Calu3 (cell line): ENCODE measurements at places on chromosomes 1 and 21.

GRCh38 chr1:85344256-85344694, 67.8 kb upstream of the BCL10 start:
- DNase-seq, result peak; percentile 78

GRCh38 chr1:50492142-50492541, 68.9 kb upstream of the DMRTA2 start:
- no peak for DNase-seq

GRCh38 chr1:172898866-172899265, 151.9 kb downstream of the TNFSF18 start:
- DNase-seq, result no peak

DNA sequence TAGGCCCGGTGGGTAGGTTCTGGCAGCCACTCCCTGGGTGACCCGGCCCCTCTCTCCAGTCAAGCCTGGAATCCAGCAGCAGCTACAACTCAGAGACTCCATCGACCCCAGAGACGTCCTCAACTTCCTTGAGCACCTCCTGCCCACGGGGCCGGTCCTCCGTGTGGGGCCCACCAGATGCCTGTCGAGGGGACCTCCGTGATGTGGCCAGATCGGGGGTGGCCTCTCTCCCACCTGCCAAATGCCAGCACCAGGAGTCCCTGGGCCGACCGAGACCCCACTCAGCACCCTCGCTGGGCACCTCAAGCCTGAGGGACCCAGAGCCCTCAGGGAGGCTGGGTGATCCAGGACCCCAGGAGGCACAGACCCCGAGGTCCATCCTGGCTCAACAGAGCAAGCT, 2.7 kb downstream of the MIIP start:
- DNase-seq, result no peak
